Stimulated activated CD8-positive, alpha-beta memory T cell treated with anti-CD3 and anti-CD28 coated beads, Interleukin-15, amount 100 ng/mL, for 1 hour (primary cell): ENCODE measurements at places on chromosomes 5 and 9.

DNA sequence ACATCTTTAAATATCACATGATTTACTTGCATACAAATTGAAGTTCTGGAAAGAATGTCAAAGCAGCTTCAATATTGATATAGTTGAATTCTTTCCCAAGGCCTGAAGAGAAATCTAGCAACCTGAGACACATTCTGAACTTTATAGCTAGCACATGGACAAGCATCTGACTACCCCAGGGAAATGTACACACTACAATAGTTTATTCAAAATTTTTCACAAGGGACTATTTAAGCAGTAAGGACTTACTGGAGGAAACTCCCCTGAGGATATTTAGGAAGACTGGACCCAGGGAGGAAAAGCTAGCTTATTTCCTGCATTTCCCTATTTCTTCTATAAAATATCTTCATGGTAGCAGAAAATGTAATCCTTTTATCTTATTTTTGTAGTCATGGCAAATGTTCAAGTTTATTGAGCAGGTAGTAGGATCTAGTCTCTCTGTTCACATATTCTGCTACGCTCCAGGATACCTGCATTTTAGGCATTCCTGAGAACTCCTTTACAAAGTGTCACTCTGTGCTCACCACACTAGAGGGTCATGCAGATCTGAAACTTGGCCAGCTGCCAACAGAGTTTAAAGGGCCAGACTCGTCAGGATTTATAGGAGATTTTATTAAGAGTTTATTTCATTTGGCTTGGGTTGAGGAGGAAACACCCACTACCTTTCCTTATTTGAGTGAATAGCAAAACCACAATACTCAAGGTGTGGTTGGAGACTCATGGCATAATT, 348.4 kb upstream of the FTMT start:
- DNase-seq = no peak

- DNase-seq = no peak
Observed at GRCh38 chr5:179294891-179295777, 50.1 kb downstream of the ADAMTS2 start.

DNA sequence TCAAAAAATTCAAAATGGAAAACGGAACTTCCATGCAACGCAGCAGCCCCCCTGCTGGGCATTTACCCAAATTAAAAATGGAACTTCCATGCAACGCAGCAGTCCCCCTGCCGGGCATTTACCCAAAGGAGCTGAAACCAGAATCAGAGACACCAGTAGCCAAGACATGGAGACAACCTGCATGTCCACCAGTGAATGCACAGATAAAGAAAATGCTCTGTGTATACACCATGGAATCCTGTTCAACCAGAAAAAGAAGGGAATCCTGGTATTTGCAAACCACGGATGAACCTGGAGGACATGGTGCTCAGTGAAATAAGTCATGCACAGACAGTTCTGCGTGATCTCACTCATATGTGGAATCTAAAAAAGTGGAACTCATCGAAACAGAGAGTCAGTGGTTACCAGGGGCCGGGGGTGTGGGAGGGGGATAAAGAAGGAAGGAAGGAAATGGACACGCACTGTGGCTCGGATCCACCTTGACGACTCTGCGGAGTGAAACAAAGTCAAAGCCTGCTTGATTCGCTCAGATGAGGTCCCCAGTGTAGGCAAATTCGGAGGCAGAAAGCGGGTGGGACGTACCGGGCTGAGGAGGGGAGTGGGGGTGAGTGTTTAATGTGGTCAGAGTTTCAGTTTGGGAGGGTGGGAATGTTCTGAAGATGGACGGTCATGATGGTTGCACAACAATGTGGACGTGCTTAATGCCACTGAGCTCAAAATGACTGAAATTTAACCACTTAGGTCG, 40.2 kb upstream of the EXOC3 start:
- no peak for DNase-seq

- DNase-seq = no peak
Observed at GRCh38 chr9:121884057-121884541, 209.0 kb downstream of the TTLL11 start.

GRCh38 chr9:126628146-126628545, 14.4 kb downstream of the LMX1B start:
- DNase-seq = no peak

DNA sequence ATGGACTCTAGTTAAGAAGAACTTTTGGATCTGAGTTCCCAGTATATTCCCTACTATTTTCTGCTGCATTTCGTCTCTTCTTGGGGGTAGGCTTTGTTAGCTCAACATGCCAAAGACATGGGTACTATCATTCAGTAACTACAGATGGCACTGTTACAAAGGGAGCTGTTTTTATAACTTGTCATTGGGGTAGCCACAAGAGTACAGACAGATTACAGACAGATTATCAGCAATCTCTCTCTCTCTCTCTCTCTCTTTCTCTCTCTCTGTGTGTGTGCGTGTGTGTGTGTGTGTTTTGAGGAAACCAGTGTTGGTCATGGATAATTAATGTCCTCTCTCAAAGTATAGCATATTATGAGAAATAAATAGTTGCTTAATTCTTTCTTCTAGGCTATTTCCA, 116.1 kb downstream of the WDR70 start:
- no peak for DNase-seq

DNA sequence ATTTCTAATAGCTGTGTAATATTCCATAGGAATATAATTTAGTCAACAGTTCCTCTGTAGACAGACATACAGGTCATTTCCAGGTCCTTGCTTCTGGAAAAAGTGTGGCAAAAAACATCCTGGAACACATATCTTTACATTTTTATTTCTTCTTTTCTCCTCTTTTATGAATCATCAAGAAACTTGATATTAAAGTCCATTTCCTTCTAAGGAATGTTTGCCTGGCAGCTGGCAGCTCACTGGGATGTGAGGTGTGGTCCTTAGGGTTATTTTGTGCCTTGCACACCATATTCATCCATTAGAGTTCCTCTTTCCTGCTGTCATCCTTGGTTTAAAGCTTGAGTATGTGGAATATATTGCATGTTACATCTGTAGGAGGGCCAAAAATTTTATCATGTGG, 122.0 kb downstream of the GALNT10 start:
- DNase-seq = no peak

DNA sequence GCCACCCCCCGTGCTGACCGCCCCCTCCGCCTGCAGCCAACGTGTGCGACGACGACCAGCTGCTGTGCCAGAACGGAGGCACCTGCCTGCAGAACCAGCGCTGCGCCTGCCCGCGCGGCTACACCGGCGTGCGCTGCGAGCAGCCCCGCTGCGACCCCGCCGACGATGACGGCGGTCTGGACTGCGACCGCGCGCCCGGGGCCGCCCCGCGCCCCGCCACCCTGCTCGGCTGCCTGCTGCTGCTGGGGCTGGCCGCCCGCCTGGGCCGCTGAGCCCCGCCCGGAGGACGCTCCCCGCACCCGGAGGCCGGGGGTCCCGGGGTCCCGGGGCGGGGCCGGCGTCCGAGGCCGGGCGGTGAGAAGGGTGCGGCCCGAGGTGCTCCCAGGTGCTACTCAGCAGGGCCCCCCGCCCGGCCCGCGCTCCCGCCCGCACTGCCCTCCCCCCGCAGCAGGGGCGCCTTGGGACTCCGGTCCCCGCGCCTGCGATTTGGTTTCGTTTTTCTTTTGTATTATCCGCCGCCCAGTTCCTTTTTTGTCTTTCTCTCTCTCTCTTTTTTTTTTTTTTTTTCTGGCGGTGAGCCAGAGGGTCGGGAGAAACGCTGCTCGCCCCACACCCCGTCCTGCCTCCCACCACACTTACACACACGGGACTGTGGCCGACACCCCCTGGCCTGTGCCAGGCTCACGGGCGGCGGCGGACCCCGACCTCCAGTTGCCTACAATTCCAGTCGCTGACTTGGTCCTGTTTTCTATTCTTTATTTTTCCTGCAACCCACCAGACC, 80.2 kb downstream of the NTNG2 start:
- no peak for DNase-seq
